Stimulated activated CD8-positive, alpha-beta memory T cell treated with anti-CD3 and anti-CD28 coated beads, Interleukin-7, amount 100 ng/mL, for 4 hours (primary cell): ENCODE measurements at places on chromosomes 11 and 22.

GRCh38 chr11:4578624-4579023 lies 2.9 kb upstream of the OR52I2 start:
- DNase-seq = no peak

DNA sequence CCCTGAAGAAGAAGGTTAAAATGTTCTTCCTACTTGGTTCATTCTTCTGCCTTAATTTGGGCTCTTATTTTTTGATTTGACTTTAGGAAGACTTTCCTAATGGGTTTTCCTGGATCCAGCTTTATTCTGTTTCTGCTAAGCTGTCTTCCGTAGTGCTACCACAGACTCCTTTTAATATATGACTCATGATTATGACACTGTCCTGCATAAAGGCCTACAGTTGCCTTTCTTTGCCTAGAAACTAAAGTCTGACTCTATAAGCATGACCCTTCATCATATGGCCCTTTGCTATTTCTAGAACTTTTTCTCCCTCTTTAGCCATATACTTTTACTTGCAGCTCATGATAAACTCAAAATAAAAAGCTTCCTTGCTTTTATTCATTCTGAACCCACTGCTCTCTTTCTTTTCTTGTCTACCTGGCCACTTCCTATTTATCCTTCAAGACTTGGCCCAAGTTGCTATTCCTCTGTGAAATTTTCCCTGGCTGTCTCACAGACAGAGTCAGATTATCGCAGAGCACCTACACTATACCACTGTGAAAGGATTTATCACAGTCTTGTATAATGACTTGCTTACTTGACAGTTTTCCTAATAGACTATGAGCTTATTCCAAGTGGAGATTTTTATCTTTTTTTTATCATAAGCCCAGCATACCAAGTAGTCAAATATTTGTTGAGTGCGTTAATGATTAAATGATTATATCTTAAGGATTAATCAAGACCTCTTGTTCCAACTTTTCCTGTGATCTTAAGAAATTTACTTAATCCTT lies 24.7 kb downstream of the TBCEL start:
- no peak for DNase-seq

- no peak for DNase-seq
Observed at GRCh38 chr11:100769165-100769564, 82.1 kb downstream of the ARHGAP42 start.

GRCh38 chr11:106957030-106957482 lies 61.2 kb downstream of the GUCY1A2 start:
- DNase-seq = no peak

DNA sequence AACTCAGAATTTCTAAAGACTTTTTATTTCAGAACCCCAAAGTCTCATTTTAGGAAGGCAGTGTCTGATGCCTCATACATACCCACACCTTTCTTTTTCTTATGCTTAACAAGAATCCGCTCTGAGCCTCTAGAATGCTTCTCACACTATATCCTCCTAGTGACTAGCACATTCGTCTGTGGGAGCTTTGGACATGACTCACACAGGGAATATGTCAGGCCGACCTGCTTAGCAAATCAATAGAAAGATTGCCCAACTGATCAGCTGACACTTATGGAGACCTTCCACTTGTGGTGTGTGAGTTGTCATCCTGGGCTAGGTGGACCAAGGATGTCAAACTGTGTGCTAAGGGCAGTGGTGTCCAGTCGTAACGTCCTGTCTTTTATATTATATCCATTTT lies 129.9 kb upstream of the TTC12 start:
- no peak for DNase-seq

DNA sequence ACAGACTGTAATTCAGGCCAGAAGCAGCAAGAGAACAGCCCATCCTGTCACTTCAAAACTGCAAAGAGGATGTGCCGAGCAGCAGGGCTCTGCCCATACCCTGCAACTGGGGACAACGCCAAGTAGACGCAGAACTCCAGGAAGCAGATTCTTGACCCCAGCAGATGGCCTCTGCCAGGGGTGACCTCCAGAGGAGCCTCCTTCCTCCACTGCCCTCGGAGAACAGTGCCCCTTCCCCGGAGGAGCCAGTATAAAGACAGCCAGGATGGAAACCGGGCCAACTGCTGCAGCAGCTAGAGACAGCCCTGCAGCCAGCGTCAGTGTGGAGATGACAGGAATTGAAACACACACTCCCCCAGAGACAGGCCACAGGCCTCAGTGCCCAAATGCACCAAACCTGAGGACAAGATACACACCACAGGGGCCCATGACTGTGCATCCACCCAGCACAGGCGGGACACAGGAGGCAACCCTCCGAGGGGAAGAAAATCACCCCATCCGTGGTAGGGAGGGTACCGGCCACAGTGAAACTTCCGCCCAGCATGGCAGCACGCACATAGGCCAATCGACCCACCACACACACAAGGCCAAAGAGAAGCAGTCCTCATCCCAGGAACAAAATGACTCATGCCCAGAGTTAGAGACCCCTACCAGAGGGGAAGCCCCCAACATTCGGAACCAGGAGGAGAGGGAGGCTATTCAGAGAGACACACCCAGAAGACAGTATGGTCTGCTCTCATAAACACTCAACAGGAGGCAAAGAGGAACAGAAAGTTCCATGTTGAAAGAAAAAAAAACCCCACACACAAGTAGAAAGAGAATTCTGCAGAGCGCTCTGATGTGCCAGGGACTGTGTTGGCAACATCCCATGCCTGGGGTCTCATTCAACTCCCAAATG lies 5.6 kb downstream of the AHNAK start:
- DNase-seq = no peak

- DNase-seq = no peak
Observed at GRCh38 chr22:39212721-39213376, 31.9 kb downstream of the PDGFB start.

- DNase-seq = no peak
Observed at GRCh38 chr11:23688835-23689234, 808.0 kb upstream of the LUZP2 start.

DNA sequence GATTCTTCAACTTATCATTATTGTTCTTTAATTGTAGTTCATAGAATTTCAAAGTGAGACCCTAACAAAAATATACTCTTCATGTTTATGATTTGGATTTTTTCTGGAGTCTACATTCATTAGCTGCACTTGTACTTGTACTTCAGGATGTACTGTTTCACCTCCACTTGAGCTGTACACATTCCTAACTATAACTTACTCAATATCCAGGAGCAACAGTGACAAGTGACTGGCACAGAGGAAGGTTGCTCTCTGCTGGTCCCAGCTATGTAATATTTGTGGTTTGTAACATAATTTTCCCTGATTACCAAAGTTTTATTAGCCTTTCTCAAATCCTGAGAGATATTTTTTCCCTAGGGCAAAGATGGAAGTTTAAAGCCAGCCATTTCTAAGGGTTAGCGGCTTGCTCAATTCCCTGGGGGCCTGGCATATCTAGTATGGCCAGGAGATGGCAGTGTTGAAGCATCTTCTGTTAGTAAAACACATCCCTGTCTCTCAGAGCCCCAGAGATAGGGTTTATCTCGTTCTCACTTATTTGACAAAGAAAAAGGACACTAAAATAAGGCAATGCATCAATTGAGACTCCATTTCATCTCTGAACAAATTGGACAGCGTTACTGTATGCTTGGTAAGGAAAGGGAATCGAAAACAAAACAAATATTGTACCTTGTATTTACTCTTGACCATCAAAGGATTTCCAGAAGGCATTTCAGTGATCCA lies 14.2 kb downstream of the OR52A5 start:
- peak; percentile 2 for DNase-seq

GRCh38 chr11:119599864-119600541 lies 129.0 kb downstream of the NECTIN1 start:
- DNase-seq = no peak

DNA sequence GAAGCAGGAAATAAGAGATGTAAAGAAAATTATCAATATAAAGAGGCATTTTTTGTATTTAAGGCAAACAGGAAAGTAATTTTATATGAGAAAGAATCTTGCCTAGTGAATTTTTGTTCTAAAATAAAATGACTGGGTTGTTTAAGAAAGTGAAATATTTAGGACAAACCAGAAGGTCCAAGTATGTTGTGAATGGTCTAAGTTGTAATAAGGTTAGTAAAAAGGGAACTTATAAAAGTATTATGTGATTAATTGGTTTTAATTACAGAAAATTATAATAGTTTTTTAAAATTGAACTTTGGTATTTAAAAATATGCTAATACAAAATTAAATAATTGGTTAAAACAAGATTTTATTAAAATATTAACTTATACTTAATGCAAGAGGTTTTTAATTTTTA lies 26.6 kb upstream of the EI24 start:
- no peak for DNase-seq
